ENCODE measurements at places on chromosomes 2 and 18. TPM values are rescaled to one million over a fixed set of nuclear protein-coding genes. Genes with fewer than 3 reads are reported as not detected.

The SPATA3 gene
- not detected for total RNA-seq

DNA sequence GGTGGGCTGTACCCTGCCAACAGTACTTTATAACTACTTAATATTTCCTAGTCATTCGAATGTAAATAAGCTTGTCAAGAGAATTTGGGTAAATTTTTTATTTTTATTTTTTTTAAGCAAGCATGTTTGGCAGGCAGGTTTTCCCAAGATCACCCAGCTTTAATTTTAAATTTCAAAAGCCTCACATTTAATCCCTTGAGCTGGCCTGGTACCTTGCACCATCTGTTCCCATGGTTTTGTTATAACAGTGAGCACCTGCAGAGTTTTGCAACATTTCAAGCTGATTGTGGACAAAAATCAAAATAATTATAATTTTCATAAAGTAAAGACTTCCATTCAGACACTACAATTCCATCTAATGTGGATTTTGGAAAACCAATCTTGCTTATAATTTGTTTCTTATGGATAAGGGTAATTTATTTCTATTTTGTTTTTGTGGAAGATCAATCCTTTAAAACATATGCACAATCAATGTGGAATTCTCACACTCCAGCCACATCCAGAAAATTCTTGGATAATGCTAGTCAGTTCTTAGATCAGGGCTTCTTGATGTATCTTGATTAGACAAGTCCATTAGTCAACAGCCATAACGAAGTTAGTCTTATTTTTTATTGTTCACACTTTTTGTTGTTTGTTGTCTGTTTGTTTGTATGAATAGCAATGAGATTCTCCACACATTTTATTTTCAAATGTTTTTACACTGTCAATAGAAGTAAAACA is 689.3 kb downstream of the NR4A2 start:
- H3K27ac ChIP-seq = no peak overlapping the region
- no peak for DNase-seq
- no peaks in the 10 kb centered on the region for H3K4me1 ChIP-seq
- H3K27me3 ChIP-seq = no peaks in the 10 kb centered on the region
- no peaks in the 10 kb centered on the region for H3K36me3 ChIP-seq
- H3K4me3 ChIP-seq = no peak overlapping the region

GRCh38 chr2:218152777-218153176 is 14.0 kb downstream of the CXCR1 start:
- no peaks in the 10 kb centered on the region for H3K27me3 ChIP-seq
- no peaks in the 10 kb centered on the region for H3K4me1 ChIP-seq
- no peak for DNase-seq
- H3K27ac ChIP-seq = no peak overlapping the region
- no peaks in the 10 kb centered on the region for H3K36me3 ChIP-seq

DNA sequence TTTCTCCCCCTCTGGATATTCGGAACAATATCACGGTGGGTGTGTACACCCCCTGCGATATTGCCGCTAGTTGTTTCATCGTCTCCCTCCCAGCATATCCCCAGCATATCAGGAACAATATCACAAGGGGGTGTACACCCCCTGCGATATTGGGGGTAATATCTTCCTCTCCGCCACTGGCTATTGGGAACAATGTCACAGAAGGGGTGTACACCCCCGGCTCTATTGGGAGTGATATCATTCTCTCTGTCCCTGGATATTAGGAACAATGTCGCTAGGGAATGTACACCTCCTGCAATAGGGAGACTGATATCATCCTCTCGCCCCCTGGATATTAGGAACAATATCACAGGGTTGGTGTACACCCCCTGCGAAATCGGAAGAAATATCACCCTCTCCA is 1932.0 kb downstream of the SUCLG1 start:
- no peaks in the 10 kb centered on the region for H3K27me3 ChIP-seq
- no peaks in the 10 kb centered on the region for H3K4me1 ChIP-seq
- no peak overlapping the region for H3K27ac ChIP-seq
- H3K36me3 ChIP-seq = no peaks in the 10 kb centered on the region
- no peak overlapping the region for H3K4me3 ChIP-seq

DNA sequence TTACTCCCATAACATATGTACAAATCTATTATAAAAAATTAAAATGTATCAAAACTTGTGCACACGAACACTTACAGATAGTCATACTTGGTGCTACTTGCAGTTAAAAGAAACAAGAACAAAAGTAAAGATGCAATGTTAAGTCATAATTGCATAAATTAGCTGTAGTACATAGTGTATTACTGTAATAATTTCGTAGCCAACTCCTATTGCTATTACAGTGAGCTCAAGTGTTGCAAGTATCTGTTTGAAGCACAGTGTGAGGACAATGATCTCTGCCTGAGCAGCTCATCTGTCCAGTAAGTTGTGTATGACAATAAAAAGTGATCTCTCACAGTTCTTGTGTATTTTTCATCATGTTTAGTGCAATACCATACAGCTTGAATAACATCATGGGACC is 7.5 kb upstream of the SERPINB13 start:
- H3K36me3 ChIP-seq = no peaks in the 10 kb centered on the region
- H3K27ac ChIP-seq = no peak overlapping the region
- H3K4me3 ChIP-seq = no peak overlapping the region

The TMEM178A gene
- total RNA-seq = 2.4 TPM

- H3K36me3 ChIP-seq = no peaks in the 10 kb centered on the region
- H3K27ac ChIP-seq = no peak overlapping the region
- H3K27me3 ChIP-seq = no peaks in the 10 kb centered on the region
- DNase-seq = no peak
- H3K4me3 ChIP-seq = no peak overlapping the region
Observed at GRCh38 chr2:111688482-111688881, 195.5 kb downstream of the ANAPC1 start.

DNA sequence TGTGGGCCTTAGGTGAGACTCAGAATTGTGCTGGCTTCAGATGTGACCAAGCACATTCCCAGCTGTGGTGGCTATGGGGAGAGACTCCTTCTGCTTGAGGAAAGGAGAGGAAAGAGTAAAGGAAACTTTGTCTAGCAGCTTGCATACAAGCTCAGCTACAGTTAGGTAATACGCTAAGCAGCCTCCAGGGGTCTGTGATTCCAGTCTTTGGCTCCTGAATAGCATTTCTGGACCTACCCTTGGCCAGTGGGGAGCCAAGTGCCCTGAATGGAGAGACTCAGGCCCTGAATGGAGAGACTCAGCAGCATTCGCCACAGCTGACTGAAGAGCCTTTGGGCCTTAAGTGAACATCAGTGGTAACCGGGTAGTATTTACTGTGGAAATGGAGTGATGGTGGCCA is 227.4 kb upstream of the CDH7 start:
- no peak for DNase-seq
- no peak overlapping the region for H3K27ac ChIP-seq

GRCh38 chr2:120986898-120987650 is 251.4 kb downstream of the GLI2 start:
- H3K36me3 ChIP-seq = no peaks in the 10 kb centered on the region
- H3K27me3 ChIP-seq = no peaks in the 10 kb centered on the region
- no peak for DNase-seq
- H3K4me3 ChIP-seq = no peak overlapping the region
- peak overlapping the region; percentile 72 for H3K27ac ChIP-seq
- peaks cover 16% of the 10 kb centered on the region for H3K4me1 ChIP-seq
